ENCODE measurements at places on chromosomes 3 and 15.

DNA sequence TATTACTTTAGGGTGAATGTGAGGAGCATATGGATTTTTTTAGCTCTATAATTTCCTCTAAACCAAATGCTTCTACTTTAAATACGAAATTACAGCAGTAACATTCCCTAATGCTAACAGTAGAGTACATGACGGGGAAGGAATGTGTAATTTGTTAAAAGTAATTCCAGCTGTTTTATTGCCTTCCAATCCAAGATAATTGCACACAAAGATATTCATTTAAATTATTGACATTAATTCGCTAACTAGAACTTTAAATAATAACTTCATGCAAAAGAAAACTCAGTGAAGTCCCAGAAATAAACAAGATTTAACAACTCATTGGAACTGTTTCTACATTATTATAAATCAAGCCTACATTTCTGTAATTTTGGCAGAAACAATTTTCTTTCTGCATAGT, 261.4 kb upstream of the CFAP20DC start:
- DNase-seq = no peak

- no peak for DNase-seq
Observed at GRCh38 chr3:141237701-141238521, 6.3 kb downstream of the PXYLP1 start.

DNA sequence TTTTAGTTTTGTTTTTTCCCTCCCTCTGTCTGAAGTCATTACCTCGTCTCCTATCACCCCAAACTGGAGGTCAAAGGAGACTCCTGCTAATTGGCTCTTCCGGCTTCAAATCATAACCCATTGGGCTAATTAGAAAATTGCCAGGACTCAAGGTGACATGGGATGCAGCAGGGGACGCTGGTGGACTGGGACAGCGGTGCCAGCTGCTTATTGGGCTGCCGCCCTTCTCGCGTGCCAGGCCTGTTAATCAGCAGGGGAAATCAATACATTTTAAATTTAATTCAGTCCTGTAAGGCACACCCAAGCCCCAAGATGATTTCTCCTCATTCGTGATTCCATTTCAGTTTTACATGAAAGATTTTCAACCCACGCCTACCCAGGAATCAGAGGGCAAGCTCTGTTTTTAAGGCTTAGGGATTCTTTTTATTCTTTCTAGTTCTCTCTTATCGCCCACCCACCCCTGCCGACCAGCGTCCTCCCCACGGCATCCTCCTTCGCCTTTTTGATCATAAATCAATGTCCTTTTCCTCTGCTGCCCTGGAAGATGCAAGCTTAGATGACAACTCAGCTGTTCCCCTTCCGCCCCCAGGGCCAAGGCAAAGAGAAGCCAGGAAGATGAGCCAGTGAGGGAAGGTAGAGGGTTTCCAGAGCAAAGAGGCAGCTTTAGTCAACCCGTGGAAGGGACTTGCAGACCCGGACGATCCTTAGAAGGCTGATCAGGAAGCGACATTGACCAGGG, 329.6 kb downstream of the UACA start:
- no peak for DNase-seq

- DNase-seq = no peak
Observed at GRCh38 chr3:65666448-65667091, 372.1 kb downstream of the MAGI1 start.

GRCh38 chr3:11953778-11954177, 50.4 kb upstream of the SYN2 start:
- DNase-seq = no peak

DNA sequence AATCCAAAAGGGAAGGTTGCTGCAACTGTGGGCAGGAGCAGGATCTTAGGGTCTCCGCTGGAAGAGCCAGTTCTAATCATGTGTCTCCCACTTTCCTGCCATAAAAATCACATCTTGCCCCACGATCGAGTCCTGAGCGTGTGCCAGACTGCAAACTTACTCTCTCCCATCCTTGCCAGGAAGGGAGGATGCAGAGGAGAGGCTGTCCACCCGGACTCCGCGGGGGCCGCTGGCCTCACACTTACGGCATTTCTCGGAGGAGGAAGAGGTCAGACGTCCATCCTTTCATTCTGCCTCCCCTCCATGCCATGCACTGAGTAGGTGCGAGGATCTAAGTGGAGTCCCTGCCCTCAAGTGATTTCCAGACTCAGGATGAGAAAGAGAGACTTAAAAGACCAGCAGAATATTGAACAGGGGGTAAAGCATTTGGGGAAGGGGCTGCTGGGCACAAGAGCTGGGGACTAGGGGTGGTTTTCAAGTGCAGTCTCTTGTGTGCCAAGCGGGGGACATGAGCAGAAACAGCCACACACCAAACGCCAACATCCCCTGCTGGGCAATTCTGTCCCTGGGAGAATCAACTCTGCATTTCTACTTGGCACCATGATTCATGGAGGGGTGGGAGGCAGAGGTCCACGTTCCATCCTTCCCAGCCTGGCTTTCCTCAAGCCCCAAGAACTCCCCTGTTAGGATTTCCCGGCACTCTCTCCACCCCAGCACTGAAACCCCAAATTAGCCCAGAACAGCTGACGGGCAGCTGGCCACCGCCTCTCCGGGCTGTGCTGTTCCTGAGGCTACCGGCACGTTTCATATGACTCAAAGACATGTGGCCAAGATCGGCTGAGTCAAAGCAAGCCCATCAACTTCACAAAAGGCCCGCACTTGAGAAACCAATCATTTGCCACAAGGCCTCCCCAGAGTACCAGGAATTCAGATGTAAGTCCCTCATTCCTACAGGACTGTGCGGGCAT, 11.6 kb downstream of the OXTR start:
- no peak for DNase-seq

GRCh38 chr3:45041666-45042065, 15.6 kb downstream of the CLEC3B start:
- no peak for DNase-seq

DNA sequence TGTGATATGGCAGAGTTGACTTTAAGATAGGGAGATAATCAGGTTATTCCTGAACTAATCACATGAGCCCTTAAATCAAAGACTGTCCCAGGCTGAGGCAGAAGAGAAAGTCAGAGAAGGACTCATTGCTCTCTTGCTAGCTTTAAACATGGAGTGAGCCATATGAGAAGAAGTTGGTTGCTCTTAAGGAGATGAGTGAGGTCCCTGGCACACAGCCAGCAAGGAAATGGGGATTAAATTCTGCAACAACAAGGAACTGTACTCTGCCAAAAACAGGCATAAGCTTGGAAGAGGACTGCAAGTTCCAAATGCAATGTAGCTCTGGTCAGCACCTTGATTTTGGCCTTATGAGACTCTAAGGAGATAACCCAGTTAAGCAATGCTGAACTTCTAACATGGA, 457.0 kb downstream of the PLOD2 start:
- no peak for DNase-seq

DNA sequence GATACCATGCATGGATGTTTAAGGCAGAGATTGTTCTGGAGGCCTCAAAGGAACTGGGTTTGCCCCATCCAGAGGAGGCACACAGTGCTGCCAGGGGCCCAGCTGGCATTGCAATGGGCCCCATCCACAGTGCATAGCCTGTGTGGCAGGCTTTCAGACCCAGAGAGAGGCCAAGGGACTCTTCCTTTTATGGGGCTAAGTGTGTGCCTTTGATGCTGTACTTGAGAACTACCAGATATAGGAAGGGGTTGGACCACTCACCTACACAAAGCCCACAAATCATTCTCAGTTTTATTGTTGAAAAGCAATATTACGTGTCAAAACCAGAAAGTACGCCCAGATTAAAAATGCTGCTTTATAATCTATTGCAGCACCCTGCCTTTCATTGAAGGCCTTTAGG, 134.9 kb downstream of the EPHB1 start:
- DNase-seq = no peak

DNA sequence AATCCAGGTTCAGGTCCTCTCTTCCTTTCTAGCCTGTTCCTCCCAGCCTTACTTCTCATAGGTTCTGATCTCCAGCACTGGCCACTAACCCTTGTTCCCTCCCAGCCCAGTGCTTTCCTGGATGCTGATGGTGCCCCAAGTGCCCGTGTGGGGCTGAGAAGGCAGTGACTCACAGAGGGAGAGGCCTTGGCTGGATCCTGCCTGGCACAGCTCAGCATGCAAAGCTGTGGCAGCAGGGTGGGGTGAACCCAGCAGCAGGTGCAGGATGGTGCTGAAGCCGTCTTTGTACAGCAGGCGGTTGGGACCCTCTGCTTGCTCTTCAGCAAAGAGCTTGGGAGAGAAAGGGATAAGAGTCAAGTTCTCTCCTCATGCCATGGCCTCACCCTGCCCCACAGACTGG, 7.6 kb downstream of the LPCAT4 start:
- DNase-seq = no peak

GRCh38 chr3:110314512-110315114, 757.0 kb upstream of the NECTIN3 start:
- DNase-seq = peak; percentile 24
